Activated CD4-positive, alpha-beta T cell treated with anti-CD3 and anti-CD28 coated beads, Interleukin-10, Interleukin-2, amounts not matched to agents 100 ng/mL and 50 ng/mL, durations not matched to agents 16 hours and 8 hours (primary cell): ENCODE measurements at places on chromosomes 7 and 10.

DNA sequence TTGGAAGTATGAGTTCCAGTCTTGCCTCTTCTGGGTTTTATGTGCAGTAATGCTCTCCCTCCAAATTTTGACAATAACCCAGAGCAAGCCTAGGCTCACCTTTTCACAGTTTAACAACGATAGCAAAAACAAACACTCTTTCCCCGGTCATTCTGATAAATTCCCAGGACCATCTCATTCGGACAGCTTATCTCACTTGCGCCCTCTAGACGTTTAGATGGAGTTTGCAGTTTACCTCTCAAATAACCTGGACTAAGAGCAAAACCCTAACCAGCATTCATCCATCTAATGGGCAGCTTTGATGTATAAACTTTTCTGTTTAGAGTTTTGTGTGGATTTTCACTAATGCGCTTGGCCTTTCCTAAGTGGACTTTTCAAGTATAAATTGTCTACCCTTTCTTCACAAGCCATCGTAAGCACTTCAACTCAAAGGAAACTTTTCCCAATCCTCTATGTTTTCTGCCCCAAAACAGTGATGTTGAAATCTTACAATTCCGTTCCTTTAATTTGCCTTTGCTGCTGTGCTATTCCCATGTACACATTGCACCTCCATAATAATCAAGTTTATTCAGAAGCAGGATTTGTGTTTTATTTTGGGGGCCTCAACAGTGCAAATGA, 114.9 kb downstream of the HDAC9 start:
- DNase-seq: peak; percentile 1

GRCh38 chr7:96836456-96836855, 126.8 kb upstream of the SEM1 start:
- DNase-seq: no peak

GRCh38 chr10:105041956-105042355, 400.9 kb downstream of the SORCS3 start:
- DNase-seq: no peak

DNA sequence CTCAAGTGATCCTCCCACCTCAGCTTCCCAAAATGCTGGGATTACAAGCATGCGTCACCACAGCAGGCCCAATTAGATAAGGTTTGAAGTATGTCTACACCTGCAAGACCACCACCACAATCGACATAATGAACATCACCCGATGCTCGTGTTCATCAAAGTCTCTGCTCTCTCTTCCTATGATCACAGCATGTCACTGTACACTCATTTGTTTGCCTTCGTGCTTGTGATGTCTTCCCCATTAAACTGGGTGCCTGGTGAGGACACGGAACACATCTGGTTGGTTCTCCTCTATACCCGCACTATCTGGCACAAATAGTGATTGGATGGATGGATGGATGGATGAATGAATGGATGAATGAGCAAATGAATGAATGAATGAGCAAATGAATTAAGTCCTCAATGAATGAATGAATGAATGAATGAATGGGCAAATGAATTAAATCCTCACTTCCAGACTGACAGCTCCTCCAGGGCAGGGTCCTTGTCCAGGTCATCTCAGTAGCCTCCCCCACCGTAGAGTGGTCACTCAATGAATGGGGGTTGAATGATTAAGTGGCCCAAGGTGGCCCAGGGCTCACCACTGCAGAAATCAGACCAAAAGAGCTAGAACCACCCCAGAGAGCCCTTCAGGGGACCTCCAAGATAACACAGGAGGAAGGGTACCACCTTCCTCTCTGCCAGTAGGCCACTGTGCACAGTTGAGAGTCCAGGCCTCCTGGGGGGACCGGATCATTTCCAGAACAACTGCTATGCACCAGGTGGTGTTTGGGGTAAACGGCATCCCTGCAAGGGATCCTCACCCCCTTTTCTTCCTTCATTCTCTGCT, 101.9 kb upstream of the TNRC18 start:
- peak; percentile 70 for DNase-seq

- DNase-seq: peak; percentile 63
Observed at GRCh38 chr10:75399461-75400162, 2.0 kb downstream of the ZNF503 start.

- DNase-seq: no peak
Observed at GRCh38 chr10:22978287-22978686, 50.4 kb downstream of the ARMC3 start.

- no peak for DNase-seq
Observed at GRCh38 chr7:3349126-3349525, 48.1 kb downstream of the SDK1 start.

DNA sequence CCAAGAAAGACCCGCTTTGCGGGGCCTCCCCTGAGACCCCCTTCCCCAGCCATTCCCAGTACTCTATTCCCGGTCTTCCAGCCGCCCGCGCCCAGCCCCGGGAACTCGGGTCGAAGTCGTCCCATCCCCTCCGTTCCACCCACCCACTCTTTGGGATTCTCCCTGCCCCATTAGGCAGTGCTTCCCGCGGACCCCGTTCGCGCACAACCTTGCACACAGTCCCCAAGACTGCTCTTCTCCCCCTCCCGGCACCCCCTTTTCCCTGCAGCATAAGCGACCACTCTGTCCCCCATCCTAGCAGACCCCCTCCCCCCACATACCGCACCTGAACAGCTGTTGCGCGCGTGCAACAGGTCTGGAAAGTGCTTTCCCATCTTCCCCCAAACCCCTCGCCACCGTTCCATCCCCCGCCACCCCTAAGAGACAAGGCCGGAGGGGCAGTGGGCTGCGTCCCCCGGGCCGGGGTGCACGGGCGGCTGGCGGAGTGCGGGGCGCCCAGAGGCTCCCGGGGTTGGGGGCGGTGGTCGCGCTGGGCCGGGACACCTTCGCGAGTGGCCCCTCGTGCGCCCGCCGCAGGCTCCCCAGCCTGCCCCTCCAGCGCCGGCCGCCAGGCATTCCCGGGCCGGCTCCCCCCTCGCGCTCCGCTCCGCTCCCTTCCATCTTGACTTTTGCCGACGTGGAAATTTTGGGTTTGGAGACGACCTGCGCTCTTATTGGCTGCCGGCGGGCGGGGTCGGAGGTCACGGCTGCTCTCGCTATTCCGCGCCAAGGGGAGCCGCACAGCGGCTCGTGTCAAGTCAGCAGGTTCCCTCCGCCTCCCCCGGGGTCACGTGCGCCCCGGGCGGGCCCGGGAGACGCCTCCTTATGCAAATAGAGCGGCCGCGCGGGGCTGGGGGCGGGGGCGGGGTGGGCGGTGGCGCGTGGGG, 201.2 kb upstream of the NFE2L3 start:
- peak; percentile 96 for DNase-seq
